Cortex of kidney (tissue), 1 donor: ENCODE measurements at places on chromosomes 7 and 10.

- no peak for DNase-seq
Observed at GRCh38 chr10:43229208-43230061, 37.4 kb downstream of the RASGEF1A start.

DNA sequence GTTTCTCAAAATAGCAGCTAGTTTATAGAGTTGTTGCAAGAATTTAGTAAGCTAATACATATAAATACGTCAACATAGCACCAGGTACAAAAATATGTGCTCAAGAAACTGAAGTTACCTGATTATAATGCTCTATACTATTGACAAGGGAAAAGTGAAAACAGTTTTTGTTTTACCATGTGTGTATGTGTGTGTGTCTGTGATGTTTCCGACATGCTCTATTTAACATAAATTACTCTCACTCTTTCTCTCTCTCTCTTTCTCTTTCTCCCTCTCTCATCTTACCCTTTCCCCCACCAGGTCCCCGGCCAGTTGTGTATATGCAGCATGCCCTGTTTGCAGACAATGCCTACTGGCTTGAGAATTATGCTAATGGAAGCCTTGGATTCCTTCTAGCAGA is 4.3 kb downstream of the LIPN start:
- no peak for DNase-seq

DNA sequence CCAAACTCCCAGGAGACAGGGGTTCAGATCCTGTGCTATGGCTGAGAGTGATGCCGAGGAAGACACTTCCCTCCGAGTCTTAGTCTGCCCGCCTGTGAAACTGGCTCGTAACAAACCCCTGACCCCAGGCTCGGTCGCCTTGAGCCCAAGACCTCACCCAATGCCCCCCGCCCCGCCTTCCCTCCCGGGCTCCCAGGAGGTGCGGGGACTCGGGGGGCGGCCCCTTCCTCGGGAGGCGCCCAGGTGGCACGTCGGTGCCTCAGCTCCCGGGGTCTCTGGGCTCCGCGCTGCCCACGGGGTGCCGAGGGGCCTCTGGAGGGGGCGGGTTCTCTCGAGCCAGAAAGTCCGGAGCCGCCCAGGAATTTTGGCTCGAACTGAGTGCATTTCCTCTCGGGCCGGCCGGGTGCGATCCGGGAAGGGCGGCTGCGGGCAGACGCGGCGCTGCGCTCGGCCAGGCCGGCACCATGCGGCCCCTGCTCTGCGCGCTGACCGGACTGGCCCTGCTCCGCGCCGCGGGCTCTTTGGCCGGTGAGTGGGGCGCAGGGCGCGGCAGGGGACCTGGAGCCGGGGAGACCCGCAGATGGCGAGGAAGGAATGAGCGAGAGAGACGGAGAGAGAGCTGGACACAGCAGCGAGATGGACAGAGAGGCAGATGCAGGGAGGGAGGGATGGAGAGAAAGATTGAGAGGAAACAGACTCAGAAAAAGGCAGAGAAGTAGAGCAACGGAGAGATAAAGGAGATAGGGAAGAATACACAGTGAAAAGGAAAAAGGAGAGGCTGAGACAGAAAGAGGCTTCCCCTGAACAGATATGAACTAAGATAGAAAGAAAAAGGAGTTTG is at the start of gene PLAC9:
TSS of gene PLAC9 (plus strand) at position 432 of the 841 bp plus-strand sequence. CDS start at position 465, 33 bp downstream.
- DNase-seq: no peak

GRCh38 chr10:52599551-52600200 is 172.9 kb downstream of the MBL2 start:
- DNase-seq: no peak

GRCh38 chr10:34045571-34046190 is 711.2 kb upstream of the NRP1 start:
- no peak for DNase-seq

DNA sequence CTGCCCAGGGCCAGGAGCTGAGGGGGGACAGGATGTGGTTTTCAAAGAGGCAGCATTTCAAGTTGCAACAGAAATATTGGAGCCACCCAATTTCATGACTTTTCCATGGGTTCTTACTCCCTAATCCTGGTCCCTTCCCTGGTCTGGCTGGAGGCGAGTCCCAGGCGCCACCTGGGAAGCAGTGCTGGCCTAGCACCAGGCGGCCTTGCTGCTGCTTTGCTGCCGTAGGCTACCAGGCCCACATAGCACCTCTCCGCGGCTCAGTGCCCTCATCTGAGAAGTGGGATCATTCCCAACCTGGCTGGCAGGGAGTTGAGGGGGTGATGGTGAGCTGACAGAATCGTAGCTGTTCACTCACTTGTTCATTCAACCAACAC is 33.7 kb downstream of the ZMIZ1 start:
- no peak for DNase-seq

DNA sequence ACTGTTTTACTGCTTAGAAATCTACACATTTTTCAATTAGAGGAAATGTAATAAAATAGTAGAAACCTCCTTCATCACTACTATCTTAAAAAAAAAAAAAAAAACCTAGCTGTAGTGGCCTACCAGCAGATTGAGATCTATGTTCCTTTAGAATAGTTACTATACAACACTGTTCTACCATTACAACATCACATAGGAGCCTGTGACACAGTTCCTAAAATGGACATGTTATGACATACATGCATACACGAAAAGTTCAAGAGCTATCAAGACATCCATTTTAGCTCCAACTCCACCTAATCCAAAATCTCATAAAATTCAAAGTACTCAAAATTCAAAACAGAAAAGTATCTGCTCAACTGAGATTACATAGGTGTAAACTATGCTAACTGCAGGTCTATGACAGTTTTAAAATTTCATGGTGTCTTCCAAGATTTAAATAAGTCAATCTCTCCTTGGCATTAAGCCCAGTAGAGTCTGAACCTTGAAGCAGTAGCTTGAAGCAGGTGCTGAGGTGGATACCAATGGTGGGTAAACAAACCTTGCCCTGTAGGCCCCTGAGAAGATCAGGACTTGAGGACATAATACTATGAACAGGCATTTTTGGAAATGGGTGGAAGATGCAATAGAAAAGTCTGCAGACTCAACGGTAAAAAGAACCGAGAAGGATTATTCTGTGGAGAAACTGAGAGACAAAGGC is 17.0 kb downstream of the CACUL1 start:
- DNase-seq: no peak

DNA sequence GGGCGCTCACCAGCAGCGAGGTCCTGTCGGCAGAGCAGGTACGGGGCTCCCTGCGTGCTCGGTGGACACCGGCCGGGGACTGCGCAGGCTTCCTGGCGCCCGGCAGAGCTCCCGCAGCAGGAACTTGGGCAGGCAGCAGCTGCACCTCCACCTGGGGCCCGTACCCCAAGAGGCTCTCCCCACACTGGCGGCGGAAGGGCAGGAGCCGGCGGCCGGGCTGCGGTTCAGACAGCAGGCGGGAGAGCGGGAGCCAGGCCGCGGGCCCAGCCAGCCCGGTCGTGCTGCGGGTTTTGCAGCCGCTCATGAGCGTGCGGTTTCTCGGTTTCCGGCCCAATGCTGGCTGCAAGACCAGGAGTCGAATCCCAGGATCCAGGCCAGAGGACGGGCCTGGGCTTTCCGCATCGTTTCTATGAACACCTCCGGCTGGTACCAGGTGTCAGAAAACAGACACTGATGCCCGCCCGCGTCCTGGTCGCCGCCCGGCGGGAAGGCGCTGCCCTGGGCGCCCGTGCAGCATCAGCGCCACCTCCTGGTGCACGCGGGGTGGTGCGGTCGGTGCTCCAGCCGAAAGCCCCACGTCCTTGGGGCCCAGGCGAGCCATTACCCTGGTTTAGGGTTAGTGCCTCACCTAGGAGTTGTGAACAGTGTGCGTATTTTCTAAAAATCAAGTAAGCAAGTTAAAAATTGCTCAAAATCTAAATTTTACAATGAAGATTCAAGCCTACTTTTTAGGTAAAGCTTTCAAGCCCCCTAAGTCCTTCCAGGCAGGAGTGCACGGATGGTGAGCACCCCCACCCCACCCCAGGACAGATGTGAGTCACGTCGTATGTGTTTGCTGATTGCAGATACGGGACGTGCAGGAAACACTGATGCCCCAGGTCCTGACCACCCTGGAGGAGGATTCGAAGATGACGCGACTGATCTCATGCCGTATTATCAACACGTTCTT is 47.4 kb upstream of the PRKAR1B start:
- no peak for DNase-seq

GRCh38 chr10:122702275-122702674 is 2.6 kb upstream of the C10orf120 start:
- no peak for DNase-seq

- DNase-seq: no peak
Observed at GRCh38 chr7:1678571-1679325, 8.7 kb downstream of the ELFN1 start.

DNA sequence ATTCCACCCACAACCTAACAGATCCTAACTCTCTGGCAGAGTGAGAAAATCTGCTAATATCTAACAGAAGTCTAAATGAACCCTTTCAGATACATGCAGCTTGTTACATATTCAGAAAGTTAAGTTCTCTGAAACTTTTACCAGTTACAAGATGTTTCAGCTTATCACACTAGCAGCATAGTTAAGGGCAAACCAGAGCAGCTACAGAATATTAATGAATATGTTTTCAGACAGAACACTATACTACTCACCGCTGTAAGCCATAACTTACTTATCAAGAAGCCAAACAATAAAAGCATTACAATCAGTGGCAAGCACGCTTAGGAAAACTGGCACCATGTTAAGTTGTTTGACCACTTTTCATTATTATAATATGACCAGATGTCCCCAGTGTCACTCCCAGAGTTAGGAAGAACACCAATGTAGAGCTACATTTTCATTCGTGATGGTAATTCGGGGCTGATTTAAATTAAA is 2.7 kb downstream of the ITGB1 start:
- DNase-seq: no peak

DNA sequence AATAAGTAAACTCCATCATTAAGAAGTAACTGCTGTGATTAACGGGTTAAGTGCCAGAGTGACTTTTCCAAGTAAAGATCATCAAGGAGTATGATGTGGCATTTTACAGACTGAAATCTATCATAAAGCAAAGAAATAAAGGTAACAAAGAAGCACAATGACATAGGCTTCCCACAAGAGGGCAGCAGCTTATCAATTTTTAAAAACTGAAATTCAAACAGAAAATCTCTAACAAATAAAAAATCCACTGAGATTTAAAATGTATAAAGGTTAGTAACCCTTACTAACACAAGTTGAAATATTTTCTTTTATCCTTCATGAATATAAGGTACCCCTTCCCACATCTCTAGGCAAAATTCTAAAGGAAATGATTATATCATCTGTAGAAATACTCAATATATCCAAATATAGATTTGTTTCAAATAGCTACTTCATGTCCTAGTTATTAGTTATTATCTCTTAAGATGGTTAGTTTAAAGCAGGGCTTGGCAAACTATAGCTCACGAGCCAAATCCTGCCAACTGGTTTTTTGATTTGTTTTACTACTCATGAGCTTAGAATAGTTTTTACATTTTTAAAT is 29.2 kb downstream of the FAM3C start:
- no peak for DNase-seq

DNA sequence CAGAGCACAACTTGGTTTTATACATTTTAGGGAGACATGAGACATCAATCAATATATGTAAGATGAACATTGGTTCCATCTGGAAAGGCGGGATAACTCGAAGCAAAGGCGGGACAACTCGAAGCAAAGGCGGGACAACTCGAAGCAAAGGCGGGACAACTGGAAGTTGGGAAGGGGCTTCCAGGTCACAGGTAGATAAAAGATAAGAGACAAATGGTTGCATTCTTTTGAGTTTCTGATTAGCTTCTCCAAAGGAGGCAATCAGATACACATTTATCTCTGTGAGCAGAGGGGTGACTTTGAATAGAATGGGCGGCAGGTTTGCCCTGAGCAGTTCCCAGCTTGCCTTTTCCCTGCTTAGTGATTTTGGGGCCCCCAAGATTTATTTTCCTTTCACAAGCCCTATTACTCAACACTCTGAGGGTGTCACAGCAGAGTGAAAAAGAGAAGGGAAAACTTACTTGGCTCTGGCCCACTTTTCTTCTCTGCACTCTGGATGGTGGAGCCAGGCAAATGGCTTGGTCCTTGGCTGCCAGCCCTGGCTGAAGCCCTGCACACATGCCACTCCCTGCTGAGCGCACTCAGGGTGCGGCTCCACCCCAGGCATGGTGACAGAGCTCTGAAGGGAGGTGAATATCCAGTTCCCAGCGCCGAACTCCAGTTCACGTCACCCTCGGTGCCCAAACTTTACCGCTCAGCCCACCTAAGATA is 46.7 kb downstream of the PARD3 start:
- DNase-seq: no peak

DNA sequence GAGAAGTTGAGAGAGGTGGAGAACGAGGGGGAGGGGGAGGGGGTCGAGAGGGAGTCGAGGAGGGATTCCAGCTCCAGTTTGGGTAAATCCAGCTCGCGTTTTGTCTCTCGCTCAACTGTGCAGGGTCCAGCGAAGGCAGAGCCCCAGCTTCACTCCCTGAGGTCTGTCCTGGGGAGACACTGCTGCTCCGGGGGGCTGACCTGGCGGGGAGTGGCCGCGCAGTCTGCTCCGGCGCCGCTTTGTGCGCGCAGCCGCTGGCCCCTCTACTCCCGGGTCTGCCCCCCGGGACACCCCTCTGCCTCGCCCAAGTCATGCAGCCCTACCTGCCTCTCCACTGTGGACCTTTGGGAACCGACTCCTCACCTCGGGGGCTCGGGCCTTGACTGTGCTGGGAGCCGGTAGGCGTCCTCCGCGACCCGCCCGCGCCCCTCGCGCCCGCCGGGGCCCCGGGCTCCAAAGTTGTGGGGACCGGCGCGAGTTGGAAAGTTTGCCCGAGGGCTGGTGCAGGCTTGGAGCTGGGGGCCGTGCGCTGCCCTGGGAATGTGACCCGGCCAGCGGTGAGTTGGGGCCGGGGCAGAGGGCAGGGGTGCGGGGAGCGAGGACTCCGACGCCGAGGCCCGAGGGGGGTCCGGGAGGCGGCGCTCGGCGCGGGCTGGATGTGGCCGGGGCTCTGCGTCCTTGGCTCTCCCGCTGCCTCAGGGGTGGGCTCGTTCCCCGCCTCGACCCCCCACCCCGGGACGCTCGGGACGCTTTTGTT is at the start of gene TET1:
TSS of gene TET1 (plus strand) at position 152 of the 757 bp plus-strand sequence. CDS start 12,002 bp downstream, outside the sequence.
- DNase-seq: no peak

- DNase-seq: no peak
Observed at GRCh38 chr10:51075873-51076229, 1.6 kb downstream of the PRKG1 start.

DNA sequence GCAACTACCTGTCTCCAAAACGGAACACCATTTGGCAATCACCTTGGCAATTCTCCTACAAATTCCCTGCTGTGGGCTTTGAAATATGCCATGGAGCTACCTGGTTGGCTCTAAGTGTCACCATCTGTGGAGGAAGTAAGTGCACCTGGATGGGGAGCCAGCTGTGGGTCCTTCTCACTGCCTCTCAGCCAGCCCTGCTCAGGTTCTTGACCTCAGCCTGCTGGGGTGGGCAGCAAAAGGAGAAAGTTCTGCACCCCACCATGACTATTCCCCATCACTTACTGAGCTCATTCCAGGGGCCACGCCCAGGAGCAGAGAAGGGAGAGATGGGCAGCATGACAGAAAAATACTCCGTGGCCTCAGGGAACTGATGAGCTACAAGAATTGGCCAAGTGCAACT is 158.7 kb downstream of the TNS3 start:
- DNase-seq: no peak

DNA sequence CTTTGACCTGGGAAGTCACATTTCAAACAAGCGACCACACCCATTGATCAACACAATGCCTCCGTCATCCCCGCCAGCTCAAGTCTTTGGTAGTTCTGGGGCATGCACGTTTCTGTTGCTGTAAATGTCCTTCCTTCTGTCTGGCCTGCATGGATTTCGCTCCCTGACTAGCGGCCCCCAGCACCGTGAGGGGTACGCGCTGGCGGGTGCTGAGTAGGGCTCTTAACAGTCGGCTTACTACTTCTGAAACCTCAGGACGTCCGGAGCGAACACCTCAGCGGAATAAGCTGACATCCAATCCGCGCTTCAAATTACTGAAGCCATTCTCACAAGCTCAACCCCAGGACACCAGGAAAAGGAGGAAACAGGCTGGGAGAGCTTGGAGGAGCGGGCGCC is 505 bp downstream of the NUDCD3 start:
- DNase-seq: no peak
